ENCODE measurements at places on chromosomes 2 and 18.

DNA sequence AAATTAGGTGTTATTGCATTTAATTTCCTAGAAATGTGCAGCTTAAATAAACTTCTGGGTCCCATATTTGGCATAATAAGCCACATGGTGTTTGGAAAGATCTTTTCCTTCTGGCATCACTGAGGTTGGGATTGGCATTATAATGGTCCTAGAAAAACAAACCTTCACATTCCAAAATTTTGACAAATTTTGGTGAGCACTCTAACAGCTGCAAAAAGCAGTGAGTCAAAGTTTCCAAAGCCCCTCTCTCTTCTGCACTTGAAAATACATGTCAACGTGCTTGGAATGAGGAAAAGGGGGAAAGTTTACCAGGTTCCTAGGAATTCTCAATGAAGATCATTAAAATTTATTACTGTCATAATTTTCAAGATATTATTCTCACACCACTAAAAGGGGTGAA, 77.8 kb upstream of the STK17B start:
- H3K27me3 ChIP-seq: no peaks in the 10 kb centered on the region
- H3K36me3 ChIP-seq: no peaks in the 10 kb centered on the region
- no peak overlapping the region for H3K4me3 ChIP-seq
- no peak for DNase-seq
- H3K27ac ChIP-seq: no peak overlapping the region
- peaks cover 8% of the 10 kb centered on the region for H3K4me1 ChIP-seq

DNA sequence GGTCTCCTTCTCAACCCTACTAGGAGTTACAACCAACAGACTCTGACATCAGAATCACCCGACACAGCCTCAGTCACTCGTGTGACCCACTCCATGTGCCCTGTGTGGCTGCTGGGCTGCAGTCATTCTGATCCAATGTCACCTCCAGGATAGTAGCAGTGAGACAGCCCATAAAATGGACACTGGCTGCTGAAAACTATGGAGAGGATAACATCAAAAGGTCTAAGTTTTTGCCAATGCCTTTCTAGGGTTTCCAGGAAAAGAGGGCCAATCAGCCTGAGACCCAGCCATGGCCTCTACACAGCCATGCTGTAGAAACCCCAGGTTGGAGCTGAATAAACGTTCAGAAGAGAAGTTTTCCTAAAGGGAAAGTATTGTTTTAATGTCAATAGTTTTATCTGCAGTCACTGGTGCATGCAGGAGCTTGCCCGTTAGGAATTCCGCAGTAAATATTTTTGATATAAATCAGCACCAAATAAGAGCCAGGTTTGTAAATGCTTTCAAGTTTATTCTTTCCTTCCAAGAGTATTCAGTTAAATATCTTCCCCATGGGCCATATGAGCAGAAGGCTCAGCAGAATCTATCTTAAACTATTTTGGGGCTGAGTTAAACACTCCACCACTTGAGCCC, 92.2 kb upstream of the PID1 start:
- DNase-seq: no peak
- H3K4me1 ChIP-seq: no peaks in the 10 kb centered on the region
- no peak overlapping the region for H3K4me3 ChIP-seq
- H3K27ac ChIP-seq: no peak overlapping the region

DNA sequence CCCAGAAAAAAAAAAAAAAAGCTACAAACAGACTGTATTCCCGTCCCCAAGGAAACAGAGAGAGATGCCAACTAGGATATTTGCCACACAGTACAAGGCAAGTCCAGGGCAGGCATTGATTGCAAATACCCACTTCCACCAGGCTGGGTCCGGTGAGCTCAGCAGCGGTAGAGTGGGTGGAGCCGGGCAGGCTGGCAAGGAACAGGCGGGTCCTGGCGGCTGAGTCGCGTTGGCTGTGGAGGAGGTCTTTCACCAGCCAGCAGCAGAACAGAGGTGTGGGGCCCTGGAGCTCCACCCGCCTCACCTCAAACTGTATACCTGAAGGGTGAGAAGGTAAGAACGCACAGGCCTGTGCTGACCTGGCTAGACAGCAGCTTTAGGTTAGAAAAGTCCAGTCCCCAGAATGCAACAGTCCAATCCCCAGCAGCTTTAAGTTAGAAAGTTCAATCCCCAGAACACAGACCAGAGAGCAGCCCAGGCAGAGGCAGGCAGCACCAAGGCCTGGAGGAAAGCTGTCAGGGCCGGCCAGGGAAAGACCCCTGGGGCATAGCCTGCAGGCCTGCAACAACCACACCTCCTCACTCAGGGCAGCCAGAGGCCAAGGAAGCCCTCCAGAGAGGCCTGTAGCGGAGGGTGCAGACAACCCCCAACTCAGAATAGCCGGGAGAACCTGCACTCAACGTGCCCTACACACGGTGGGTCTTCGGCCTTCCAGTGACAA, 21.9 kb upstream of the MTERF4 start:
- no peak overlapping the region for H3K27ac ChIP-seq
- DNase-seq: peak; percentile 25
- H3K4me3 ChIP-seq: no peak overlapping the region
- no peaks in the 10 kb centered on the region for H3K4me1 ChIP-seq
- H3K36me3 ChIP-seq: no peaks in the 10 kb centered on the region

DNA sequence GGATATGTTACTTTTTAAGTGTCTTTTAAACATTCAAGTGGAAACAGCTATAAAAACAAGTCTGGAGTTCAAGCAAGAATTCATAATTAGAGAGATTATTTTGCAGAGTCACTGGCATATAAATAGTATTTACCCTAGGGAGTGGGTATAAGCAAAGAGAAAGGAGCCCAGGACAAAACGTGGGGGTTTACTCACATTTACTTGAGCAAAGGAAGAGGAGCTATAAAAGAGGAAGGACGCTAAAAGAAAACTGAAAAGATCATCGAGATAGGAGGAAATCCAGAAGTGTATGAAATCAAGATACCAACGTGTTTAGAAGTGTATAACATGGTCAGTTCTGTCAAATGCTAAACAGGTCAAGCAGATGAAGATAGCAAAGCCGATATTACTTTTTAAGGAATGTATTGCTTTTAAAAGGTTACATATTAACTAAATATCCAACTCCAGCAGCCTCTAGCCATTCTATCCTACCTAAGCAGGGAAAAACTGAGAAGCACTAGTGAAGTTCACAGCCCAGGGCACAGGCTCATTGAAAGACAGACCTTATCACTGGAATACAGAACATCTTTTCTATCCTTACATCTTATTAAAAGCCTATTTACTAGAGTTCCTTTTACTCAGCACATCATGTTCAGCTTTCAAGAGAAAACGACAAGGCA, 8.6 kb downstream of the KANSL1L start:
- no peak for DNase-seq
- H3K27ac ChIP-seq: no peak overlapping the region
- no peak overlapping the region for H3K4me3 ChIP-seq

GRCh38 chr2:73896362-73897239, 3.8 kb downstream of the ACTG2 start:
- peak overlapping the region; percentile 27 for H3K27ac ChIP-seq
- peak; percentile 32 for DNase-seq
- H3K36me3 ChIP-seq: no peaks in the 10 kb centered on the region
- H3K4me1 ChIP-seq: no peaks in the 10 kb centered on the region
- H3K27me3 ChIP-seq: no peaks in the 10 kb centered on the region

DNA sequence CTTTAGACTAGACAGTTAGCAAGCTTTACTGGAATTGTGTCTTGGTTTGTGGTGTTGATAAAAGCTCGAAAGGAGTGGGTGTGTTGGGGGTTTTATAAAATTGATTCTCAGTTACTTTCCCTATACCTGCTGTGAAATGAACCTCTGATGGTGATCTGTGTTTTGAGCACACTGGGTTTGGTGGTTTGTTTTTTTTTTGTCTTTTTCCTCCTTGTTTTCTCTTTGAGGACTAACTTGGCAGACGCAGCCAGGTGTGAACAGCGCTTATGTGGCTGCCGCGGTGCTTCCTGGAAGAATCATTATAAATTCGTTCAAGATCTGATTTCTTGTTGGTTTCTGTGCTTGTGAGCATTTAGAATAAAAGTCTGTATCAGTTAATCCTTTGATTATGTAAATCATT, 28.5 kb downstream of the GRHL1 start:
- H3K36me3 ChIP-seq: no peaks in the 10 kb centered on the region
- H3K4me1 ChIP-seq: no peaks in the 10 kb centered on the region
- DNase-seq: no peak
- no peak overlapping the region for H3K27ac ChIP-seq
- H3K4me3 ChIP-seq: no peak overlapping the region
- no peaks in the 10 kb centered on the region for H3K27me3 ChIP-seq

DNA sequence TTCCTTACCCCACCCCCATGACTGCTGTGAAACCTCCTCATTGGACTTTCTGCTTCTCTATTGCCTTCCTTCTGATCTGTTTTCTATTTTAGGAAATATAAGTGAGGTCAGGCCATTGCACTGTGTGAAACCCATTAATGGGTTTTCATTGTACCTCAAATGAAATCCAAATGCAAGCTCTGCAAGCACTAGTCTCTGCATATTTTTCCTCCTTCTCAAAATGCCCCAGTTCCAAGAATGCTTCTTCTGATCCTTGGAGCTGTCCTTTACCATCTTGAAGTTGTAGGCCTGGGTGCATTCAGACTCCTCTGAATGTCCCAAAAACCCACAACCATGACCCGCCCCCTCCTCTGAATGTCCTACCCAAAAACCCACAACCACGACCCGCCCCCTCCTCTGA, 8.2 kb downstream of the IL1A start:
- no peak overlapping the region for H3K4me3 ChIP-seq
- H3K4me1 ChIP-seq: no peaks in the 10 kb centered on the region
- H3K27me3 ChIP-seq: no peaks in the 10 kb centered on the region
- DNase-seq: no peak

GRCh38 chr2:25098670-25099486, 57.0 kb downstream of the EFR3B start:
- H3K4me1 ChIP-seq: no peaks in the 10 kb centered on the region
- no peaks in the 10 kb centered on the region for H3K27me3 ChIP-seq
- H3K4me3 ChIP-seq: no peak overlapping the region
- no peaks in the 10 kb centered on the region for H3K36me3 ChIP-seq
- peak; percentile 8 for DNase-seq
- peak overlapping the region; percentile 52 for H3K27ac ChIP-seq

GRCh38 chr2:78561876-78562275, 463.6 kb upstream of the REG3G start:
- no peak overlapping the region for H3K27ac ChIP-seq
- no peak for DNase-seq
- no peak overlapping the region for H3K4me3 ChIP-seq
- no peaks in the 10 kb centered on the region for H3K4me1 ChIP-seq
- H3K36me3 ChIP-seq: no peaks in the 10 kb centered on the region

- H3K4me3 ChIP-seq: no peak overlapping the region
- no peaks in the 10 kb centered on the region for H3K27me3 ChIP-seq
- peak; percentile 5 for DNase-seq
- H3K27ac ChIP-seq: no peak overlapping the region
- H3K4me1 ChIP-seq: no peaks in the 10 kb centered on the region
Measured at GRCh38 chr18:68847219-68847837, 49.4 kb downstream of the CCDC102B start.

DNA sequence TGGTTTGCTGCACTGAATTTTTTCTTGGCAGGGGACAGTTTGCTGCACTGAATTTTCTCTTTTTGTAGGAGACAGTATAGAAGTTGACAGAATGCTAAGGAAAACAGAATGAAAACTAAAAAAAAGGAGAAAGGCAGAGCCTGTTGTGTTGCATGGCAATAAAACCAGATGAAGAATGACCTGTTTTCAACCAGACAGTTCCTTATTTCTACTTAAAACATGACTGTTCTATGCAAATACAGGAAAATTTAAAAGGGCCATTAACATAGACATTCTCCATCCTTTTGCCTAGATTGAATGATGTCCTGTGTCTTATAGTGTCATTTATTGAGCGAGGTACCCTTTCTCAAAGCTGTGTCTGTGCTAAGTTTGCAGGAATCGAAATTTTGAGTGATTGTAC, 33.3 kb downstream of the ABI2 start:
- H3K4me3 ChIP-seq: no peak overlapping the region
- no peaks in the 10 kb centered on the region for H3K36me3 ChIP-seq
- H3K27ac ChIP-seq: no peak overlapping the region

- no peak overlapping the region for H3K4me3 ChIP-seq
- H3K4me1 ChIP-seq: no peaks in the 10 kb centered on the region
- H3K36me3 ChIP-seq: no peaks in the 10 kb centered on the region
- H3K27ac ChIP-seq: no peak overlapping the region
Measured at GRCh38 chr2:173884025-173884802, 81.0 kb downstream of the SP3 start.

- no peaks in the 10 kb centered on the region for H3K4me1 ChIP-seq
- no peaks in the 10 kb centered on the region for H3K36me3 ChIP-seq
- H3K4me3 ChIP-seq: no peak overlapping the region
- H3K27ac ChIP-seq: no peak overlapping the region
Measured at GRCh38 chr2:161631855-161632391, 7.7 kb downstream of the SLC4A10 start.

DNA sequence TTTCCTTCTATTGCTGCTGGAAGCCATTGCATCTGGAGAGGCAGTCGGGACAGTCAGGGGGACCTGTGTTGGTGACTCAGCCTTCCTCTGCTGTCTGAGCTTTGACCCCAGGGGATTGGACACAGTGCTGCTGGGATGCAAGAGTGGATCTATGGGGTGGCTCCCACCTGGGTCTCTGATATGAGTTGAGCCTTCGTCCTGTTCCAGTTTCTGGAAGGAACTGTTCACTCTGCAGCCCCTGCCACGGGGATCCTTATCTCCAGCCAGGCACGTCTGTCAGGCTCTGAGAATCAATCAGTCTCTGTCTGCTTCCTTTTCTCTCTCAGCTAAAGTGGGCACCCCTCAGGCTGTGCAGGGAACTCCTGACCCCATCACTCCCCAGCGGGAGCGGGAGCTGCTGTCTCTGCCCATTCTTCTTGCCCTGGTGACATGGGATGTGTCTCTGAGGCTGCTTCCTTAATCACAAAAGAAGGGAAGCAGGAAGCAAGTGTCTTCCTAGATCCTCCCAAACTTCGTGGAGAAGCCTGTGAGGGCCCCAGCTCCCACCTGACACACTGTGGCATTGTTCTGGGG, 51.7 kb downstream of the ARHGAP28 start:
- H3K27me3 ChIP-seq: no peaks in the 10 kb centered on the region
- DNase-seq: no peak
- H3K27ac ChIP-seq: no peak overlapping the region

- DNase-seq: no peak
- H3K27ac ChIP-seq: no peak overlapping the region
- H3K4me3 ChIP-seq: no peak overlapping the region
- H3K4me1 ChIP-seq: peaks cover 20% of the 10 kb centered on the region
- no peaks in the 10 kb centered on the region for H3K36me3 ChIP-seq
Measured at GRCh38 chr2:240873098-240873788, 4.6 kb downstream of the AGXT start.

GRCh38 chr2:138390316-138390945, 111.1 kb upstream of the SPOPL start:
- H3K4me3 ChIP-seq: no peak overlapping the region
- no peaks in the 10 kb centered on the region for H3K27me3 ChIP-seq
- DNase-seq: peak; percentile 3

DNA sequence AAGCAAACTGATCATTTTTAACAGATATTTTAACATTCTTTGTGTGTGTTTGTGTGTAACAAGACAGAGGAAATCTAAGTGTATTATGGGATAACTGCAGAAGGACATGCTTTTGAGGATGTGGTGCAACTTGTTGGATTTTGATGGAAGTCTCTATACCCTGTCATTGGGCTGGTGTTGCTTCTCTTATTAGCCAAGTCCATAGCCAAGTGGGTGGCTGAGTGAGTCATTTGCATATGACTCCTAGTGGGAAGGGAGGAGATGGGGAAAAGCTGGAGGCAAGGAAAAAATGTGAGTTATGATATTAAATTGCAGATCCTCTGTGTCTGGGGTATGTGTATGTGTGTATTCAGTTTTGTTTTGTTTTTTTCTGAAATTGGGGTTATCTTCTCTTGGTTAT, 879.9 kb downstream of the DCC start:
- no peaks in the 10 kb centered on the region for H3K36me3 ChIP-seq
- H3K27ac ChIP-seq: no peak overlapping the region
- H3K4me1 ChIP-seq: no peaks in the 10 kb centered on the region
- no peak for DNase-seq
- no peak overlapping the region for H3K4me3 ChIP-seq
- H3K27me3 ChIP-seq: no peaks in the 10 kb centered on the region
